ENCODE measurements at places on chromosomes 16 and 17. TPM values are rescaled to one million over a fixed set of nuclear protein-coding genes. Genes with fewer than 3 reads are reported as not detected.

Gene CCL13
- not detected for total RNA-seq

Gene LLGL2
- 0.54 TPM for total RNA-seq

Gene ITGA2B
- not detected for total RNA-seq

Gene CFAP97D1
- not detected for total RNA-seq

Gene INPP5K
- 45.3 TPM for total RNA-seq

Gene ASGR2
- total RNA-seq, result not detected

Gene IQCK
- total RNA-seq, result 15.6 TPM

Gene SLC38A8
- not detected for total RNA-seq

Data from cardiac atrium fibroblast (primary cell).